ENCODE measurements at places on chromosomes 12 and 14. TPM values are rescaled to one million over a fixed set of nuclear protein-coding genes. Genes with fewer than 3 reads are reported as not detected.
A peak's percentile ranks its signal among the peaks of the same experiment; 100 is the strongest.

- no peak for DNase-seq
Observed at GRCh38 chr12:14605401-14605989, 37.8 kb upstream of the PLBD1 start.

GRCh38 chr12:1642513-1642912 is 13.5 kb downstream of the WNT5B start:
- no peak for DNase-seq

GRCh38 chr12:122533856-122534255 is 6.8 kb downstream of the KNTC1 start:
- no peak for DNase-seq

GRCh38 chr12:130716969-130717366 is 869 bp upstream of the RIMBP2 start:
- DNase-seq = no peak

DNA sequence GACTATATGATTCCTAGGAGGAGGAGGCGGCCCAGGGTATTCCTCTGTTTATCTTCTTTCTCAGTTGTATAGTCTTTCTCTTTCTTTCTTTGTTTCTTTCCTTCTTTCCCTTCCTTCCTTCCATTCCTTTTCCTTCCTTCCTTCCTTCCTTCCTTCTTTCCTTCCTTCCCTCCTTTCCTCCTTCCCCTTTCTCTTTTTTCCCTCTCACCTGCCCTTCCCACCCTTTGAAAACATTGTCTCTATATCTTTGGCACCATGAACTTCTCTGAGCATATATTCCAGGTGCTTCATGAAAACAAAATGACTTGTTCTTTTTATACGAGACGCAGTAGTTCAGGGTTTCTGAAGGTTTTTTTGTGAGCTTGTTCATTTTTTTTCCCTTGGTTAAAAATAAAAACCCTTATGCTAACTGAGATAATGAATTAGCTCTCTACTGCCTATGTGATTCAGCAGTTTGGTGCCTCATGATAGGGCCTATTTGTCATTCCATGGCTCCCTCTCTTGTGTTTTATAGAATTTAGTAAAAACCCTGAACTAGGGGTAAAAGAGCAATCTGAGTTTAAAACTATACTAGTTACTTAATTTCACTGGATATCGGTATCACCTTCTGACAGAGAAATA is 3.2 kb upstream of the TESPA1 start:
- no peak for DNase-seq

DNA sequence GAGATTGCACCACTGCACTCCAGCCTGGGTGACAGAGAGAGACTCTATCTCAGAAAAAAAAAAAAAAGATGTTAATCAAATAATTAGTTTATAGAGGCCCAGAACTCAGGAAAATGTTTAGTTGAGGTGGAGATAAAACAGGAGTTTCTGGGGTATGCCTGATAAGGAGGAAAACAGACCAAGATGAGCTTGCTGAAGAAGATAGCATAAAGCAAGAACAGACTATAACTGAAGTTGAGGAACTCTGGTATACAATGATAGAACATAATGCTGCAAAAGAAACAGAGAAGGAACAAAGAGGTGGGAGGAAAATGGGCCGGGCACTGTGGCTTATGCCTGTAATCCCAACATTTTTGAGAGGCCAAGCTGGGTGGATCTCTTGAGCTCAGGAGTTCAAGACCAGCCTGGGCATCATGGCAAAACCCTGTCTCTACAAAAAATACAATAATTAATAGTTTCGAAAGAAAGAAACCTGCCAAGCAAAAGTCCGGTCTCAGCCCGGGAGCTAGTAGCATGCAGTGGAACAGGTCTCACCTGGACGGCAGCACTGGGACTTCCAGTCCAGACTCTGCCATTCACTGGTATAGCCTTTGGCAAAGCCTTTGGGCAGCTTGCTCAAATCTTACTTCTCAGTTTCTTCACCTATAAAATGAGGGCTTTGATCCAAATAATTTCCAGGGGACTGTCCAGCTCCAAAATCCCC is 25.4 kb downstream of the SLC35E3 start:
- DNase-seq = no peak

PLA2G1B gene
- not detected for total RNA-seq

SPX gene
- total RNA-seq = 0.41 TPM

KLRC1 gene
- not detected for total RNA-seq

GRCh38 chr12:113891167-113891692 is 74.9 kb downstream of the RBM19 start:
- DNase-seq = no peak

HRK gene
- 0.41 TPM for total RNA-seq

DNA sequence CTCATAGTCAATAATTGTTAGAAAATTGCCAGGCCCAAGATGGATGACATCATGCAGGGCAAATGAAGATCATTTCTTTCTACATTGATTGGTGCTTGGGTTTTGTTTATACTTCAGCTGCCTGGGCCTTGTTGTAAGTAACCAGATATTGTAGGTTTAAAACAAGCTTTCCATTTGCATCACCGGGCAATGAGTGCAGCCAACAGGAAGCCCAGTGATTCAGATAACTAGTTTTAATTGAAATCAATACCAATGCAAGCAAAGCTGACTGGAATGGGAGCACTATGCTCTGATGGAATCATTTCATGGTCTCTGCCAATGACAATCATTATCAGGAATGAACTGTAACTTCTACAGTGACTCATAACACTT is 279.3 kb downstream of the DUSP6 start:
- no peak for DNase-seq

DNA sequence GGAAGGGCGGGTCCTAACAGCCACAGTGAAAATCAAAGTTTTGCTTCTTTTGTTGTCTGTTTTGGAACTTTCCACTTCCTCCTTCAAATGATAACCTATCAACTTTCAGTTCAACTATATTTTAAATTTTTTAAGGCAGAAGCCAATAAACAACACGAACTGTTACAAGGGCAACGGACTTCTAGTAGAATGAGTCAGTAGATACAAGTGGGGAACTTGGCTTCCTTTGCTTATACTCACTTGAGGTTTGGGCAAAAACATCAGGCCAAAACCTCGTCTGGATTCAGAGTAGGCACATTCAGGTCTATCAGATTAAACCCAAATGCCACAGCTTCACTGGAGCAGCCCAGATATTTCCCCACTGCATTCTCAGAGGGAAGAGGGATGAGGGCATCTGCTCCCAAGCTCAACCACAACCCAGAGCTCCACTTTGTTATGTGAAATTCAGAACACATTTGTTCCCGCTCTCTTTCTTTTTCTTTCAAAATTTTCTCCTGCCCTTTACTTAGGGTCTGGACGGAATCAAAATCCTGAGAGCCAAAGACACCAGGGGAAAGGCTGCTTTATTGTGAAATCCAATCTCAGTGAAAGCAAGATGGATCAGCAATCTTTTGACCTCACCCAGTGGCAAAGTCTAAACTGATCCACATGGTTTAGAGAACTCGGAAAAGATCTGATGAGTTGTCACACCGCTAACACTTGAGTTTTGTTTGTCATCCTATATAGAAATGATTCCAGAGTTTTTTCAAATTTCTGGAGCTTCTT is 152.5 kb upstream of the BTG1 start:
- no peak for DNase-seq

ATG14 gene
- 20.4 TPM for total RNA-seq

GRCh38 chr12:65891219-65891618 is 66.9 kb downstream of the HMGA2 start:
- no peak for DNase-seq

GRCh38 chr12:1800401-1801302 is 19.7 kb upstream of the LRTM2 start:
- peak; percentile 4 for DNase-seq

GRCh38 chr12:8780389-8780788 is 42.0 kb upstream of the A2ML1 start:
- DNase-seq = no peak

GRCh38 chr12:6374786-6375160 is 590 bp downstream of the SCNN1A start:
- no peak for DNase-seq

TTC9 gene
- total RNA-seq = 14.7 TPM

GRCh38 chr14:68477461-68478085 is 315.3 kb downstream of the ZFP36L1 start:
- no peak for DNase-seq

- DNase-seq = no peak
Observed at GRCh38 chr12:49930515-49931288, 19.8 kb upstream of the AQP2 start.

DNA sequence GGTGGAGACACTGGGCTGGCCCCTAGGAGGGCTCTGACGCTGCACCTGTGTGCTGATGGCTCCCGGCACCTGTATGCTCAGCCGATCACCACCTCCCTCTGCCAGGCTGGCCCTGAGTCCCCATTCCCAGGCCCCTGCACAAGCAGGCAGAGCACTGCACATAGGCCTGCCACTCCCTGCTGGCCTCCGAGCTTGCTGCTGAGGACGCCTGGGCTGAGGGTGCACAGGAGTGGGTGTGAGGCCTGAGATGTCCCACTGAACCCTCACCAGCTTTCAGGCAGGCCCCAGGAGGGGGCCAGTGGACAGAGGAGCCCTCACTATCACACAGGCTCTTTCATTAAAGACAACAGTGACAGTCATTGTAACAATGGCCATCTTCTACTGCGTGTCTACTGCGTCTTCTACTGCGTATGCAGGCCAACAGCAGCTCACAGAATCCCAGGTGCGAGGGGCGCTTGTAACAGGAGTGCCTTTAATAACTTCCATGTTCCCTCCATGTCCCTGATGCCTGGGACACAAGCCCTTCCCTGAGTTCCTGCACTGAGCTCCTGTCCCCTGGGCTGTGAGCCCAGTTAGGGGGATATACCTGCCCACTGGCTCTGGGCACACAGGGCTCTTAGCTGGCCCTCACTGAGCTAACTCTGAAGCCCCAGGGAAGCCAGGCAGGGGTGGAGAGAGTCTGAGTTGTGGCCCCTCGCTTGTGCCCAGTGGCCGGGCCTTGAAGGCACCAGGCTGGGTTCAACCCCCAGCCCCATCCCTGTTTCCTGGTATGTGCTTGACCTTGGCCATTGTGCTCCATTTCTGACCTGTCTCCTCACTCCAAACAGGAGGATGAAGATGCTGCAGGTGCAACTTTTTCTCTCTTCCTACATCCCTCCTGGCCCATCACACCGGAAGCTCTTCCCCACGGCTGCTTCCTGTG is 71.3 kb downstream of the PRIMA1 start:
- no peak for DNase-seq

DNA sequence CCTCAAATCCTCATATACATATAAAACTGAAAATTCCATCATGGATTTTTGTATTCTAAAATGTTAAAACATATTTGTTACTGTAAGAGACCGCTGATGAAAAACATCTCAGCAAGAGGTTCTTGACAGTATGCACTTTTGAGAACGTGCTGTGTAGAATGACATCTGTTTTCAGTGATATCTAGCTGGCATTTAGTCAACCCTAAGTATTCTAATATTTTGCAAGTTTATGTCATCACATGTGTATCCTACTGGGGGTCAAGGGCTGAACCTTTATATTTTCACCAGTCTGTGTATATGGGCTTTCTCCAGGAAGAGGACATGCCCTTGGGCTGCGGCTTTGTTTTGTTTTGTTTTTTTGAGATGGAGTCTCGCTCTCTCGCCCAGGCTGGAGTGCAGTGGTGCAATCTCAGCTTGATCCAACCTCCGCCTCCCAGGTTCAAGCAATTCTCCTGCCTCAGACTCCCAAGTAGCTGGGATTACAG is 22.0 kb upstream of the YARS2 start:
- DNase-seq = no peak

- no peak for DNase-seq
Observed at GRCh38 chr12:13124656-13125505, 21.4 kb upstream of the GSG1 start.

ASCL1 gene
- 8.2 TPM for total RNA-seq

GRCh38 chr14:99192830-99193229 is 79.2 kb downstream of the BCL11B start:
- DNase-seq = no peak

DNA sequence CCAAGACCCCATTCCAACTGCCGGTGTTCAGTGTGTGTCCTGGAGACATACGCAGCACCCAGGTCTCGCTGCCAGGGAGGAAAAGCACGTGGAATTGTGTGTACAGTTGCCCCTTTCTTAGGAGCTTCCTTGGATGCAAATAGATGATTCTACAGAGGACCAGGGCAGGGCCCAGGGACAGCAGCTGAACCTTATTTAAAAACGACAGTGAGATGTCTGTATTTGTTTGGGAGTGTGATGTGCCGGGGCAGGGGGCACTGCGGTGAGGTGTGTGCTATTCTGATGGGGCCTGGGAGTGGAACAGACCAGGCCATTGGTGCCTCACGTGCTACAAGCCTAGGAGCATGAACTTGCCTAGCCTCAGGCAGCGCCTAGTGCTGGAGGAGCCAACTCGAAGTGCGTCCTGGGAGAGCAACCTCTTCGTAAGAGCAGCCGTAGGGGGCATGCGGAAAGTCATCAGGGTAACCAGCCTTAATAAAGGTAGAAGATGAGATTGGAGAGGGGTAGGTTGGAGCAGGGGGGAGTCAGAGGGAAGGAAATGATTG is 98.3 kb upstream of the ESRRB start:
- DNase-seq = no peak

GRCh38 chr14:55438066-55438683 is 2.2 kb downstream of the TBPL2 start:
- peak; percentile 25 for DNase-seq

GRCh38 chr12:58502226-58502625 is 418.1 kb downstream of the LRIG3 start:
- DNase-seq = no peak

- DNase-seq = no peak
Observed at GRCh38 chr14:88505621-88506020, 49.2 kb downstream of the PTPN21 start.

DNA sequence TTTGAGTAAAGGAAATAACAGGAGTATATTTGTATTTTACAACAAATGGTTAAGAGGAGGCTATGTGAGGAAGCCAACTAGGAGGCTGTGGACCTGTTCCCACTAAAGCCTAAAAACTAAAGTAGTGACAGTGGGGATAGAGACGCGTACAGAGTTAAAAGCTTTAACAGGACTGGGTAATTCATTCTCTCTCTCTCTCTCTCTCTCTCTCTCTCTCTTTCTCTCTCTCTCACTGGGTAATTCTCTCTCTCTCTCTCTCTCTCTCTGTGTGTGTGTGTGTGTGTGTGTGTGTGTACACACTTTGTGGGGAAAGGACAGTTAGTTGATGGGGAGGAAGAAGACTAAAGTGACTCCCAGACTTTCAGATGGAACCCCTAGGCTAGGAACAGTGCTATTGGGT is 16.3 kb downstream of the ERC1 start:
- DNase-seq = no peak

TSHR gene
- total RNA-seq = 0.41 TPM

Measured in frontal cortex (tissue), 4 donors.